ENCODE measurements at places on chromosomes 7 and 10. TPM values are rescaled to one million over a fixed set of nuclear protein-coding genes. Genes with fewer than 3 reads are reported as not detected.
A peak's percentile ranks its signal among the peaks of the same experiment; 100 is the strongest.

DNA sequence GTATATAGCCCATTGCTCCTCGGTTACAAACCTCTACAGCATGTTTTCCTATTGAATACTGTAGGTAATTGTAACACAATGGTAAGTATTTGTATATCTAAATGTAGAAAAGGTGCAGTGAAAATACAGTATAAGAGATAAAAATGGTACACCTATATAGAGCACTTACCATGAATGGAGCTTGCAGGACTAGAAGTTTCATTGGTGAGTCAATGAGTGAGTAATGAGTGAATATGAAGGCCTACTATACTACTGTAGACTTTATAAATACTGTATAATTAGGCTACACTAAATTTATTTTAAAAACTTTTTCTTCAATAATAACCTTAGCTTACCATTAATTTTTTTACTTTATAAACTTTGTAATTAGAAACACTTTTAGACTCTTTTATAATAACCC, 239.7 kb downstream of the CDK14 start:
- no peak overlapping the region for H3K4me3 ChIP-seq
- DNase-seq: no peak
- no peaks in the 10 kb centered on the region for H3K36me3 ChIP-seq
- H3K4me1 ChIP-seq: peaks cover 2% of the 10 kb centered on the region
- no peaks in the 10 kb centered on the region for H3K27me3 ChIP-seq
- no peak overlapping the region for H3K27ac ChIP-seq

The CLCN1 gene
- total RNA-seq: under 0.01 TPM

- DNase-seq: peak; percentile 51
- no peaks in the 10 kb centered on the region for H3K4me1 ChIP-seq
- no peaks in the 10 kb centered on the region for H3K27me3 ChIP-seq
- no peak overlapping the region for H3K4me3 ChIP-seq
- H3K36me3 ChIP-seq: no peaks in the 10 kb centered on the region
- no peak overlapping the region for H3K27ac ChIP-seq
Measured at GRCh38 chr7:116809636-116810266, 52.6 kb upstream of the CAPZA2 start.

DNA sequence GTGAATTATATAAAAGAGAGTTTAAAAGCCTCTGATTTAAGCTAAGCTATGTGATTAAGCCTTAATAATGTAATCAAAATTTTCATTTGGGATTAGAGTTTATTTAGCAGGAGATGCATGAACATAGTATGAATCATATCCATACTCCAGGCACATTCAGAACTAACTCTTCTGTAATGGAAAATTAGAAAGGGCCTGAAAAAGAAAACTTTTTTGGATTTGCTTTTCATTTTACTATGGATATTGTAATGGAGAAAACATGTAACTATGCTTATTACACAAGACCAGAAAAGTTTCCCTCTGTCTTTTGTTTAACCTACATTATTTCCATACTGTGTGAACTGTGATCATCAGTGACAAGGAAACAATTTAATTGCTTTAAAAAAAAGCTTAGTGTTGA, 22.0 kb downstream of the TES start:
- H3K4me1 ChIP-seq: peaks cover 25% of the 10 kb centered on the region
- H3K27ac ChIP-seq: peak overlapping the region; percentile 13
- DNase-seq: peak; percentile 58
- no peaks in the 10 kb centered on the region for H3K36me3 ChIP-seq
- no peak overlapping the region for H3K4me3 ChIP-seq
- H3K27me3 ChIP-seq: no peaks in the 10 kb centered on the region

GRCh38 chr10:62842983-62843382, 26.8 kb upstream of the EGR2 start:
- no peaks in the 10 kb centered on the region for H3K4me1 ChIP-seq
- H3K4me3 ChIP-seq: no peak overlapping the region
- H3K27me3 ChIP-seq: peaks cover 2% of the 10 kb centered on the region

GRCh38 chr10:30862486-30862885, 169.2 kb downstream of the ZNF438 start:
- H3K4me1 ChIP-seq: peaks cover 10% of the 10 kb centered on the region
- no peaks in the 10 kb centered on the region for H3K27me3 ChIP-seq
- H3K4me3 ChIP-seq: no peak overlapping the region
- H3K36me3 ChIP-seq: no peaks in the 10 kb centered on the region
- H3K27ac ChIP-seq: peak overlapping the region; percentile 24

The OR2A1 gene
- total RNA-seq: under 0.01 TPM

GRCh38 chr7:47027695-47028240, 554.1 kb downstream of the TNS3 start:
- no peak for DNase-seq
- no peaks in the 10 kb centered on the region for H3K4me1 ChIP-seq
- no peak overlapping the region for H3K4me3 ChIP-seq
- no peaks in the 10 kb centered on the region for H3K36me3 ChIP-seq
- H3K27ac ChIP-seq: no peak overlapping the region
- H3K27me3 ChIP-seq: peaks cover 3% of the 10 kb centered on the region

DNA sequence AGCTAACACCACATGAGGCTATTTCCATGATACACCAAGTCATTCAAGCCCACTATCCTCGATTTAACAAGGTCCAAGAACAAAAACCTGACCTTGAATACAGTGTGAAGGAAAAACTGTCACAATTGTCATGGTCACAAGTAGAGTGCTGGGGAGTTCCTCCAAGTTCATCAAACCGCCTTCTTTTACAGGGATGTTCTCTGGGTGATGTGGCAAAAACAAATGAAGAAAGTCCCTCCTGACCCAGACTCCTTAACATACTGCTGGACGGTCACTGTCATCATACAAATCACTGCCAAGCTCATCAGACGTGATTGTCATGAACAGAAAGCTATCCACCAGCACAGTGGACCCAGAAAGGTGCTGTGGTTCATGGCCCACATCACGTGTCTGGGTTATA, 28.9 kb downstream of the HIPK2 start:
- no peaks in the 10 kb centered on the region for H3K36me3 ChIP-seq
- peaks cover 10% of the 10 kb centered on the region for H3K4me1 ChIP-seq
- no peak overlapping the region for H3K4me3 ChIP-seq
- no peak overlapping the region for H3K27ac ChIP-seq
- H3K27me3 ChIP-seq: no peaks in the 10 kb centered on the region
- no peak for DNase-seq

DNA sequence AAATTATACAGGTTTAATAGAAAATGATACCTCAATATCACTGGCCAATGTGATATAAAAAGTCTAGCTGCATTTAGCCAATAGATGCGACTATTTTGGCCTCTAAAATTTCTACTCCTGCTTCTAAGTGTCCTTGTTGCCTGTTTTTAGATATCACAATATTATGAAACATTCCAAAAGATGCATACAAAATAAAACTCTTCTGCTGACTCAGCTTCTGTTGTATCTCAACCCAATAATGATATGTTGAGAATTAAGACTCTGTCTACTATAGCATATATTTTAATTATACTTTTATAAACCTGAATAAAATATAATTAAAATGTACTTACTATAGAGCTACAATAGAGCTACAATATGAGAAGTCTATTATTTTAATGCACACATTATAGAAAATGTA, 661.0 kb upstream of the TEX47 start:
- no peaks in the 10 kb centered on the region for H3K27me3 ChIP-seq
- H3K4me1 ChIP-seq: no peaks in the 10 kb centered on the region
- no peaks in the 10 kb centered on the region for H3K36me3 ChIP-seq
- no peak overlapping the region for H3K27ac ChIP-seq
- no peak for DNase-seq

The IL6 gene
- total RNA-seq: 22.1 TPM

DNA sequence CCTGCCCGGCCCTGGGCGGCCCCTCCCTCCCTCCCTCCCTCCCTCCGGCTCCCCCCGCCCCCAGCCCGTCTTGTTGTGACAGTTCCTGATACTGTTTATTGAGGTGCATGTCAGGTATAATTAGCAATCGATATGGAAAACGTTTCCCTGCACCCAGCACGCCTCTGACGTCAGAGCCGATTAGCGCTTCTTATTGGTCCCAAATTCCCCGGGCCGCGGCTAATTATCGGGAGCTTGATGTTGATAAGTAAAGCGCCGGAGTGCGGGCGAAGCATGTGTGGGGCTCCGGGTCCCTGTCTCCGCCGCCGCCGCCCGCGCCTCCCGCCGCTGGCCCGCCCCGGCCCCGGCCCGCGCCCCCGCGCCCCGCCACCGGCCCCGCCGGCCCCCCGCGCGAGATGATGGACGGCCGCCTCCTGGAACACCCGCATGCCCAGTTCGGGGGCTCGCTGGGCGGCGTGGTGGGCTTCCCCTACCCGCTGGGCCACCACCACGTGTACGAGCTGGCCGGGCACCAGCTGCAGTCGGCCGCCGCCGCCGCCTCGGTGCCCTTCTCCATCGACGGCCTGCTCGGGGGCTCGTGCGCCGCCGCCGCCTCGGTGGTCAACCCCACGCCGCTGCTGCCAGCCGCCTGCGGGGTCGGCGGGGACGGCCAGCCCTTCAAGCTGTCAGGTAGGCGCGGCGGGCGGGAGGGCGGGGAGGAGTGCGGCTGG, at the start of gene UNCX:
Gene UNCX (plus strand): TSS at position 250 of the 710 bp plus-strand sequence. CDS start 146 bp downstream, at position 396.
- DNase-seq: no peak
- no peaks in the 10 kb centered on the region for H3K4me1 ChIP-seq
- no peak within 1 kb of the TSS for H3K27ac ChIP-seq
- peaks cover 68% of the 10 kb centered on the region for H3K27me3 ChIP-seq
- H3K4me3 ChIP-seq: no peak within 1 kb of the TSS

DNA sequence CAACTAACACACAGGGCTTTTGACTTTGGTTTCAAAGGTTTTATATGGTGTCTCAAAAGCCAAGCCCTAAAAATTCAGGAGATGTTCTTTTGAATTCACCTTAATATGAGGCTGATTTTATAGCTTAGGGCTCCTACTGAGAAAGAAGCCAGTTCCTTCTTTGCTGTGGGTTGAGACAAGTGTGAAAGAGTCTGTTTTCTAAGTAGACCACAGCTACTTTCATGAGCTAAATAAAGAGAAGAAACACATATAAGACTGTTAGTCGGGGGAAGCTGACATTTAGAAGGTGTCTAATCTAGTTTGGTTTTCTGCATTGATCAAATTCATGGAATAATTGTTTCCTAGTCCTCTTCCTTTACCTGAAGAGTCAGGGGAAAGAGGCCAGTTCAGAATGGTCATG, 332.1 kb upstream of the CELF2 start:
- H3K27ac ChIP-seq: no peak overlapping the region
- no peak overlapping the region for H3K4me3 ChIP-seq
- H3K27me3 ChIP-seq: no peaks in the 10 kb centered on the region
- H3K4me1 ChIP-seq: no peaks in the 10 kb centered on the region
- H3K36me3 ChIP-seq: no peaks in the 10 kb centered on the region
- no peak for DNase-seq

DNA sequence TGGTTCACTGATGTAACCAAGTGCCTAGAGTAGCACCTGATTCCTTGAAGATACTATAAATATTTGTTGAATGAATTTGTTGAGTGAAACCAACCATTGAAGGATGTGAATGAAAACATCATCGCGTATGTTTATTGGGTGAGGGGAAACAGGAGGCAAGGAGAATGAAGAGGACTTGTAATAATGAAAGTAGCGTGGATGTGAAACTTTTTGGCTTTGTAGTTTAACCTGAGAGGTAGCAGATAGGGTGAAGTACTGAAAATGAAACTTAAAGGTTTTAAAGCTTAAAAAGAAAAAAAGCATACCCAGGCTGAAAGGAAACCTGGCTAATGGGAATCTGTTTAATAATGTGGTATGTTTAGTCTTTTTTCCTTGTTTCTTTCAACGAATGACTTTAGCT, 5.2 kb downstream of the CCNY start:
- H3K4me3 ChIP-seq: no peak overlapping the region
- no peaks in the 10 kb centered on the region for H3K36me3 ChIP-seq
- DNase-seq: no peak
- H3K27me3 ChIP-seq: no peaks in the 10 kb centered on the region

DNA sequence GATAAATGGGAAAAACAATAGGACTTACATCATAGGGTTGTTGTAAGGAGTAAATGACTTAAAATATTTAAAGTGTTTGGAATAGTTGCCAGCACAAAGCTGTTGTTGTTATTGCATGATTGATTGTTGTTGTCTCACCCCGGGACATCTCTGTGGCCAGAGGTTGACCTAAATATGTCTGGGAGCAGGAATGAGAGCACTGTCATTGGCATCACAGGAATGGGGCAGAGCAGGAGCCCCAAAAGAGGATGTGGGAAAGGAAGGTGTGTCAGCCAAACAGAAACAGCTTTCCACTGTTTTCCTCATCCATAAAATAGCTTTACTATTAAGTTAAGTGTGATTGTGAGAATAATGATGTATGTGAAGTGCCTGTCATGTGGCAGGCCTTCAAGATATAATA, 121.6 kb downstream of the TMEM168 start:
- H3K27me3 ChIP-seq: no peaks in the 10 kb centered on the region
- H3K27ac ChIP-seq: no peak overlapping the region
- H3K36me3 ChIP-seq: no peaks in the 10 kb centered on the region
- no peak for DNase-seq

- no peaks in the 10 kb centered on the region for H3K4me1 ChIP-seq
- peaks cover 3% of the 10 kb centered on the region for H3K36me3 ChIP-seq
- no peak for DNase-seq
- H3K27me3 ChIP-seq: no peaks in the 10 kb centered on the region
- no peak overlapping the region for H3K4me3 ChIP-seq
Measured at GRCh38 chr7:44432381-44432977, 58.0 kb downstream of the NUDCD3 start.

GRCh38 chr10:132496360-132497062, 41.1 kb upstream of the INPP5A start:
- DNase-seq: no peak
- no peaks in the 10 kb centered on the region for H3K4me1 ChIP-seq
- H3K27me3 ChIP-seq: peaks cover 23% of the 10 kb centered on the region
- H3K36me3 ChIP-seq: no peaks in the 10 kb centered on the region
